ENCODE measurements at places on chromosomes 13 and 19.

GRCh38 chr13:72127031-72127430, 260.0 kb upstream of the DACH1 start:
- DNase-seq: no peak

DNA sequence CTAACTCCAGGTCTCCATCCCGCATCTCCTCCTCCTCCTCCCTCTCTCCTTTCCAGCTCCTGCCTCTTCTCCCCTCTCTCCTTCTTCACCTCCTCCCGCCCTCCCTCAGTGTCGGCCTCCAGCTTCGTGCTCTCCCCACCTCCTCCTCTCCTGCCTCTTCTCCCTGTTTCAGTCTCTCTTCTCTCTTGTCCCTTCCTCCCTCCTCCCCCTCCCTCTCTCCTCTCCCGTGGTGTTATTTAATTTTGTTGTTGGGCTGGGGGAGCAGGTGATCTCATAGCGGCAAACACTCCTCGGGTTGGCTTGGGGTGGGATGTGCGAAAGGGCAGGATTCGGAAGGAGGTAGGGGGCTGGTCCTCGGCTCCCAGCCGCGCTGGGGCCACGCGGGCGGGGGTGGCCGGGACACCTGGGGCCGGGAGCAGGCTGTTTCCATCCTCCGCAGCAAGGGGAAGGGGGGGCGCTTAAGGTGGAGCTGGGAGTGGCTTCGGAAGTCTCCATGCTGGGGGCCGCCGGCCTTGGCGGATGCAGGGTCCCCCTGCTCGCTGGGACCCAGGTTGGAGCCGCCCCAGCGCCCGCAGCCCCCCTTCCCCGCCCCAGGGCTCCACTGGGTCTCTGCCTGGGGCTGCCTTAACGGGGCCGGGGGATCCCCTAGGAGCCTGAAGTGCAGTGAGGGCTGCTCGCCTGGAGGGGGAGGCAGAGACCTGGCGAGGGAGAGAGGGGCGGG, at the start of gene CA11:
Gene CA11 (minus strand): TSS at position 187 of the 721 bp plus-strand sequence. CDS start 555 bp downstream, outside the sequence.
- DNase-seq: no peak

DNA sequence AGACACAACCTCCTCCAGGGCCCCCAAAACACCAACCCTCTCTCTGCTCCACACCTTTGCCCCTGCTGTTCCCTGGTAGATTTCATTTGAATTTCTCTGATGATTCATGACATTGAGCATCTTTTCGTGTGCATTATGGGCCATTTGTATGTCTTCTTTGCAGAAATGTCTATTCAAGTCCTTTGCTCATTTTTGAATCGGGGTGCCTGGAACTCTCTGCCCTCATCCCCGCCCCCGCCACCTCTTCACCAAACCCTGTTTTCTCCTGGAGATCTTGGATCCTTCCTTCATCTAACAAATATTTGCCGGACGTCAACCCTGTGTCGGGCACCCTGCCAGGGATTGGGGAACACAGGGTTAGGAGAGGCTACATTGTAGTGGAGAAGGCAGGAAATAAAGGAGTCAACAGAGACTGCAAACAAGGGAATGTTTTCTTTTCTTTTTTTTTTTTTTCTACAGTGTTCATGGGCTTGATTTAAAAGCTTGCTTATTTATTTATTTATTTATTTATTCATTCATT, 25.5 kb upstream of the SLC1A5 start:
- no peak for DNase-seq

DNA sequence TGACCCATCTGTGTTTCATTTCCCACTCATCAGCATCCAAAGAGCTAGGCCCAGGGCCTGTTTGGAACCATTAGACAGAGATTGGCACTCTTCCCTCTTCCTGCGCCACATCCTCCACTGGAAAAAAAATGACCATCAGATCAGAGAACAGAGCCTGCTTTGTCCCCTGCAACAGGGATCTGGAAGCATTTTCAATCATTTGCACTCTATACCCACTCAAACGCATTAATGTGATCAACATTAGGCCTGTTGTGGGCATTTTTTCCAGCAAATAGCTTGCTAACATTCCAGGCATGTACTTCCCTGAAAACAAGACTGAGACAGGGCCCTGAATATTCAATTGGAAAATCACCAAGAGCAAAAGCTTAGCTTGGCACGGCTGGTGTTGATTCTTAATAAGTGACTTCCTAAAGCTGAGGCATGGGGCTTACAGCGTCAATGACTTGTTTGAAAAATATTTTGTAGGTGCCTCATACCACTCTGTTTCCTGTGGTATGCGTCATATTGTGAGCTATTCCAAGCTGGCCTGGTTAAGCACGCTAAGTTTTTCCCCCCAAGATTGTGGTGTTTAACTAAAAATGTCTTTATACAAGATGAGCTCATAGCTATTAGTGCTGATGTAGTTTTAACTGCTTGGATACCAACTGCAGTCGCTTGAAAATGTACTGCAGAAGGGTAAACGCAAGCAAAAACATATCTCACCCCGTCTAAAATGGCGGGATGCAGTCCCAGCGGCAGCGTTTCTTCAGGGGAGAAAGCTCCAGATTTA, 404.4 kb downstream of the SPRY2 start:
- DNase-seq: no peak

DNA sequence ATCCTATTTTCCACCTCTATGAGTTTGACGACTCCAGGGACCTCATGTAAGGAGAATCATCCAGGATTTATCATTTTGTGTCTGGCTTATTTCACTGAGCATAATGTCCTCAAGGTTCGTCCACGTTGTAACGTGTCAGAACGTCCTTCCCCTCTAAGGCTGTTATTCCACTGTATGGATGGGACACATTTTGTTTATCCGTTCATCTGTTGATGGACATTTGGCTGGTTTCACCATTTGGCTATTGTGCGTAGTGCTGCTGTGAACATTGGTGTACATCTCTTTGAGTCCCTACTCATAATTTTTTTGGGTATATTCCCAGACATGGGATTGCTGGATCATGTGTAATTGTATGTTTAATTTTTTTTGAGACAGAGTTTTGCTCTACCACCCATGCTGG, 21.5 kb downstream of the CRTC1 start:
- no peak for DNase-seq

DNA sequence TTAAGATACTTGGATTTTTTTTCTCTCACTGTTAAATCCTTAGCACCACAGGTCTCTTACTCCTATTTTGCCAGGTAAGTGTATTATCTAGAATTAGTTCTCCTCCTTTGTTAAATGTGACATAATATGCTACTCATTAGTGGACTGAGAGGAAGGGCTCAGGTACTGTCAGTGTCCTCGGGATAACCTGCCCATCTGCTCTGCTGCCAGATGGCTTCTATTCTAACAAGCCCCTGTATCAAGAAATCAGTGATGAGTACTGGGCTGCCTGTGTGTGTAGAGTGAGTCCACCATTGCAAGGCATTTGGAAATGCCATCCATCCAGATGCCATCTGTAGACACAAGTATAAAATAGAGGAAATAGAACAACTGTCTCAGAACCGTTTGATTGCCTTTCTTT, 209.6 kb downstream of the ATP8A2 start:
- DNase-seq: no peak

DNA sequence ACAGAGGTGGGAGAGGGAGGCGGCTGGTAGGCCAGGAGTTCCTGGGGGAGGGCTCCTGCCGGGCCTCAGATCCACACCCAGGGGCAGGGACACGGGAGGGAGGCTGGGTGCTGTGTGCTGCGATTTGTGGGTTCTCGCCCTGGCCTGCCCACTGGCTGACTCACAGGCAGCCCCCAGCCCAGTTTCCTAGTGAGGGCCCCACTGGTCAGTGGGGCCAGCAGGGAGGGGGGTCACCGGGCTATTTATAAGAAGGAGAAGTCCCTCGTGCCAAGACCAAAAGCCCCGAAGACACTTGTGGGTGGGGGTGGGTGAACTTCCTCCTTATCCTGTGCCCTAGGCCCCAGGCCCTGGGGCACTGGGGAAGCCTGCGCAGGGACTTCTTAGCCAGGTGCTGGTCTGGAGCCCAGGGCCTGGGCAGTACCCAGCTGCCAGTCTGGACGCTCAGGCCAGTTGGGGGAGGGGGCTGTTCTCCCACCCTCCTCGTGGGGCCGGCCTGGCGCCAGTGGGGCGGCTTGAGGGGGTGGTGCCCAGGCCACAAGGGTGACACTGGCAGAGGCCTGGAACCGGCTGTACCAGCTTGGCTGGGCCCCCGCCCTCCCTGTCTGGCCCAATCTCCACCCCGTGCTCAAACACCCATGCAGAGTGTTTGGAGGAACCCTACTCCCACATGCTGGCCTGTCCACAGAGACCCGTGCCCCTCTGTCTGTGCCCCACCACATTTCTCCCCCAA, 5.0 kb upstream of the JUNB start:
- DNase-seq: no peak

DNA sequence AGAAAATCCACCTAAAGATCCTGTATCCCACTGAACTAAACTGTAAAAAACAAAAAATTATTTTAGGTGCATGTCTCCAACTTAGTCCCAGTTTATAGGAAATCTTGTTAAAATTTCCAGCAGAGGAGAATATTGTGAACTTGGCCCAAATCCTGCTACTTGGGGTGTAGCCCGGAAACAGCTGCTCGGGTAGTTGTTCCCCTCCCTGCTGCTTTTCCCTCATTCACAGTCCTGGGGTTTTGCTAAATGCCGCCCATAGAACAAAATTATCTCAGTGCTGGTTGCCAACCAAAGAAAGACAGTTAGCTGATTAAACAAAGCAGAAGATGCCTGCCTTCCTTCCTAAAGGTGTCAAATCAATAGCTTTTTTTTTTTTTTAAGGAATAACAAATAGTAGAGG, 330.5 kb upstream of the KLF12 start:
- no peak for DNase-seq

DNA sequence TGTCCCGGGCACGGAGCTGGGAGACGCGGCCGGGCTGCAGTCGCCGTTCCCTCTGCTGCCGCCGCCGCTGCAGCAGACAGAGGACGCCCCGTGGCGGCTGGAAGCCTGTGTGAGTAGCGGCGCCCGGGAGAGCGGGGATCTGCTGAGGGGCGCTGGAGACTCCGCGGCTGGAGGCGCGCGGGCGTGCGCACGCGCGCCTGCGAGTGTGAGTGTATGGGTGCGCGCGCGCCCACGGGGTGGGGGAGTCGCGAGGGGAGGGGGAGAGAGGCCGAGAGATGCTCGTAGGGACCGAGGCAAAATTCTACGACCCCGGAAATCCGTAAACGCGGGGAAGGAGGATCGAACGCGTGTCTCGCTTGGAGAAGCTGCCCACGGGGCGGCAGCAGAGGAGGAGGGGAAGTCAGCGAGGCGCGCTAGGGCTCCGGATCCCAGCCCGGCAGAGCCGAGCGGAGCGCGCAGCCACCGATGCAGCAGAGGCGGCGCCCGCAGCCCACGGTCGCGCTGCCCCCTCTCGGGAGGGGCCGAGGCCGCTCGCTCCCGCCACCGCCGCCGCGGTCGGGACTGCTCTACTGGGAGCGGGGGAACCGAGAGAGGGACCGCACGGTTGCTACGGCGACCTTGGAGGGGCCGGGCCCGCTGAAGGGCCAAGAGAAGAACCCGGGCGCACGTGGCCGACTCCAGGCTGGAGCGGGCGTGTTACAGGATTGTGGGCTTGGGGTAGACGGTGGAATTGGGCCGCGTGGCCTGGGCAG, at the start of gene ENOX1:
Gene ENOX1 (minus strand): TSS at position 207 of the 752 bp plus-strand sequence.
- no peak for DNase-seq

DNA sequence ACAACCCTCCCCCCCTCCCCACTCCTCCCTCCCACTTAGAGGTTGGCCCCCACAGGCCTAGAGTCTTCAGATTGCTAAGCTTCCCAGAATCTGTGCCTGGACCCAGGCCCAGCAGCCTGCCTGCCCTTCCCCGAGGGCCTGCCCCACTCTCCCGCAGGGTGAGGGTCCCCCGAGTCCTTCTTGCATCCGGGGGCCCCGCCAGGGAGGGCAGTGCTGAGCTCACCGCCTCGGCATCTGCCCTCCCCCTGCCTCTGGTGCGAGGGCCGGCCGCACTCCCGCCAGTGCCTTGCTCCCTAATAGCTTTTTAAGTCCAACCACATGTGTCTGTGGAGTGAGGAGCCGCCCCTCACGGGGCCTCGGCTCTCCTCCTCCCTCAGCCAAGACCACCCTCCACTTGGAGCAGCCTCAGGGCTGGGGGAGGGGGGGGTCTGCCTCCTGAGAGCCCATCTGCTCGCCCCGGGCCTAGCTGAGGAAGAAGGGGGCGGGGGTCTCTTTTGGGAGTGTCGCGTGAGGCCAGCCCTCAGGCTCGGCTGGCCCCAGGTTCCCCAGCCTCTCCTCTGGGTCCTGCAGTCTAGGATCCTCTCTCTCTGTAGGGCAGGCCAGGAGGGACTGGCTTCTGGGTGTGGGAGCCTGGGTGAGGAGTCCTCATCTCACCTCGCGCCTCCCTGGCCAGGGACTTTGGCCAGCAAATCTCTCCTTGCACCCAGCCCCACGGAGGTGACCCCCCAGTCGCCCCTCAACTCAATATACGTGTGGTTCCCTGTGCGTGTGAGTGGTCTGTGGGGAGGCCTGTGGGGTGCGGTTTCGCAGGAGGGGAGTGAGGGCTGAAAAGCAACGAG, 47.2 kb downstream of the LYL1 start:
- DNase-seq: no peak

- peak; percentile 42 for DNase-seq
These were observed 43.9 kb downstream of the SIAH3 start for GRCh38 chr13:45807520-45808099.

DNA sequence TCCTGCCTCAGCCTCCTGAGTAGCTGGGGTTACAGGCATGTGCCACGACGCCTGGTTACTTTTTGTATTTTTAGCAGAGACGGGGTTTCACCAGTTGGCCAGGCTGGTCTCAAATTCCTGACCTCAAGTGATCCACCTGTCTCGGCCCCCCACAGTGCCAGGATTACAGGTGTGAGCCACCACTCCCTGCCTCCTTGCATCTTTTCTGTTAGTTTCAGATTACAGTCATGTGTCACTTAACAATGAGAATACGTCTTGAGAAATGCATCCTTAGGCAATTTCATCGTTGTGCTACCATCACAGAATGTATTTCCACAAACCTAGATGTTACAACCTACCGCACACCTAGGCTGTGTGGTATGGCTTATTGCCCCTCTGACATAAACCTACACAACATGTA, 180.4 kb downstream of the TM9SF2 start:
- DNase-seq: no peak

DNA sequence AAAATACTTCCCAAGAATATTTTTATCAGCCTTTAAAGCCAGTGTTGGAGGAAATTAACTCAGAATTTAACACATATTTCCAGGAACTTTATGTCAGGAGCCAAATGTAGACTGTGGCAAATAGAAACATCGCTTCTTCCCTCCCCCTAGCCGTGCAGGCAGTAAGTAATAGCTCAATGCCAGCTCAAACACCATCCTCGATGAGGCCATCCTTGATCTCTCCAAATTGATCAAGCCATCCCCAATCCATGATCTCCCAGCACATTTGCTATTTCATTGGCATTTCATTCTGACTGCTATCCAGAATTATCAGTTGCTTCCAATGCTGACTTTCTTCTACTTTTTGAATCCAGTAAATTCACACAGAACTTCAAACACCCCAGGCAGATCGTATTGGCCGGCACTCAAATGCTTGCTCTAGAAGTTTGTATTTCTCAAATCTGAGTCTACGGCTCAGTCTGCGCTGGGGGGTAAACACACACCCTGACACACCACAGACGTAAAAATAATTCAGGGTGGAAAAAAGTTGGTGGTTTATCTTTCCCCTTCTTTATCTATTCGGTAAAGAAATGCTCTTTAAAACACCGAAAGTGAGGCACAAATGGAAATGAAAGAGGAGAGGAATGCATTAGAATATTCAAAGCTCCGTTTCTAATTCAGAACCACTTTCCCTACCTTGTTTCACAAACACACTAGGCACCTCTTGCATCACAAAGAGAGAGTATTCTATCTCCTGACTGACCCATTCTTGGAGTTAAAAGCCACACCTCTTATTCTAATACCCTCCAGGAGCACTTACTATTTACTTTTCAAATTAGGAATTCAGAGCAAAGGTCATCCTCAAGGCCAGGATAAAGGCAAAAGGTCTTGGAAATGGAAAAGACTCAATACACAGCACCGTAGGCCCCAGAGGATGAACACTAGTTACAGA, 991 bp downstream of the OBI1 start:
- DNase-seq: peak; percentile 95

GRCh38 chr13:112714376-112715174, 24.7 kb downstream of the ATP11A start:
- no peak for DNase-seq

All from iPS DF 19.7 (cell line).